Inflammatory macrophage (primary cell): ENCODE measurements at places on chromosomes 4 and X.
A peak's percentile ranks its signal among the peaks of the same experiment; 100 is the strongest.

DNA sequence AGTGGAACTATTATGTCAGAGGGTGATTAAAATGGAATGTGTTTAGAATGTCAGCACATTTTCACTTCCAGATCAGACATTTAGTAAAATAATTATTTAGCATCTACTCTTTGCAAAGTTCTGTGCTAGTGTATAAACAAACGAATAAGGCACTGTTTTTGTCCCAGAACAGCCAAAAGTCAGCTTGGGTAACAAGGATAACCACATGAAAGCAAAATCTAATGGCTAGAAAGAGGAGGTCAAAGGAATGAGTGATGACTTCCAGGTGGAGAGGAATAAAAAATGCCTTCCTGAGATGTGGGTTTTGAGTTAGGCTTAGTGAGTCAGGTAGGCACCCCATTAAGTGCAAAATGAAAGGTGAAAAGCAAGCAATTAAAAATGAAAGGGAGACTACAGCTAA, 112.6 kb downstream of the ATP10D start:
- DNase-seq = no peak

- no peak for DNase-seq
Measured at GRCh38 chr4:16116493-16116990, 32.7 kb upstream of the PROM1 start.

DNA sequence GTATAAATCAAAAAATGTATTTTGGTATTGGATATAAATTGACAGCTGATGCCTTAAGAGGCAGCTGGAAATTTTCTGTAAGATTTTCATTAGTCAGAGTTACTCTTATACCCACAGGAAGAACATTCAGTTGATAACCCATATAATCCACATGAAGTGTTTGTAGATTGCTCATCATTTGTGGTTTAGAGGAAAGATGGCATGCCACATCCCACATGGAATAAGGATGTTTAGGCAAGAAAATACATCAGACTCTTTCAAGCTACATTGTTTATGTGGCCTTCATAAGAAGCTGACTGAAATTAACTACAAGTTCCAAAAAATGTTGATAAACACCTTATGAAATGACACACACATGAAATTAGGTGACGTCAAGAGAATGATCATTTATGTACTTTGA, 56.6 kb downstream of the AREG start:
- DNase-seq = no peak

- DNase-seq = no peak
Measured at GRCh38 chr4:48370260-48371134, 29.2 kb downstream of the SLAIN2 start.

DNA sequence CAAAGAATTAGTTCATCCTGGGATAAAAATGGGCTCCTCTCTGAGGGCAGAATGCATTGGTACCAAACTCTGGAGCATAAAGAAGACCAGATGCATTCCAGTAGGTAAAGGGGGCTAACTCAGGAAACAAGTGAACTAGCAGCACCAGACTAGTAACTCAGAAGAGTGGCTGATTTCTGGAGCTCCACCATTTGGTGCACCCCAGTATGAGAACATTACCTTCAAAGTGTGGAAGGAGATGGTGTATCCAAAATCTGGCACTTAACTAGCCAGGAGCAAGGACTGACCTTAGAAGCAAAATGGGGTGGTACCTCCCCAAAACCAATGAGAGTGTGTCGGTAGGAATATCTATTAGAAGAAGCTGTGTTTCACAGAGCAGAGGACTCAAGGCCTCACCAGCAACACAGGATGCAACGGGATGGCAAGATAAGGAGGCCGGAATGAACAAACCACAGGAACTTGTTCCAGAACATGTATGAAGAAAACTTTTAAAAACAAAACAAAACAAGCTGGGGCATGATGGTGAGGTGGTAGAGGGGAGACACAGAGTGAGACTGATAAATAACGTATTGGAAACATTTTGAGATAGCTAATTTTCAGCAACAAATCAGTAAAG, 142.3 kb downstream of the INPP4B start:
- no peak for DNase-seq

- no peak for DNase-seq
Measured at GRCh38 chr4:21888195-21888976, 60.2 kb downstream of the KCNIP4 start.

- no peak for DNase-seq
Measured at GRCh38 chr4:38501698-38502097, 162.3 kb upstream of the KLF3 start.

DNA sequence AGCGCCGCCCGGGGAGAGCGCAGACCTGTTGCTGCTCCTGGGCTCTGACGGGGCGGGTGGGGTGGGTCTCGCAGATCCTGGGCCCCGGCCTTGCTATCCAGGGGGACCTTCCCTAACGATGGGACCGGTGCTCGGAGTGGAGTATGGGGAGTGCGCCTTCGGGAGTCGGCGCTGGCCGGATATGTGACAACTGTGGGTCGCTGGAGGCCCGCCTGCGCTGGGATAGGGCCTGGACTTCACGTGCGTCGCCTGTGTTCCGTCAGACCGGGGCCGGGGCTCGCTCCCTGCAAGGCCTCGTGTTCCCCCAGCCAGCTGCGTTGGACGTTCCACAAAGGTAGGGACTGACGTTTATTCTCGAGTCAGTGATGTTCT, 1.3 kb downstream of the TBL1X start:
- peak; percentile 30 for DNase-seq

DNA sequence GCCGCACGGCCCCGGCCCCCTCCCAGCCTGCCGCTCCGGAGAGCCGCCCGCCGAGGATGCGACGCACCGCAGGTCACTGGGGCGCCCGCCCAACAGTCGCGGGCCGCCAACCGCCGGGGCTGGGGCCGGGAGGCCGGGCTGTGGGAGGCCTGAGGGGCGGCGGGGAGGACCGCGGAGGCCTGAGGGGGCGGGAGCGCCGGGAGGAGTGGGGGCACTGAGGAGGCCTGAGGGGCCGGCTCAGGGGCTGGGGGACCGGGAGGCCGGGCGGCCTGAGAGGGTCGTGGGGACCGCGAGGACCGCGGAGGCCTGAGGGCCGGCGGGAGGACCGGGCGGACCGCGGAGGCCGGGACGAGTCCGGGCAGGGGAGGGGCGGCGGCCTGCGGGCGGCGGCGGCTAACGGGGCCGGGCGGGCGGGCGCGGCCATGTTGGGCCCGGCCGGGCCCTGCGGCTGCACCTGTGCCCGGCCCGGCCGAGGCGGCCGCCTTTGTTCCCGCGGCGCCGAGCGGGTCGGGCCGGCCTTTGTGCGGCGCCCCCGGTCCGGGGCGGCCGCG, 353 bp downstream of the NSD2 start:
- no peak for DNase-seq

- no peak for DNase-seq
Measured at GRCh38 chr4:11773798-11774197, 345.1 kb upstream of the HS3ST1 start.

GRCh38 chr4:176774852-176775251, 17.9 kb downstream of the VEGFC start:
- no peak for DNase-seq

DNA sequence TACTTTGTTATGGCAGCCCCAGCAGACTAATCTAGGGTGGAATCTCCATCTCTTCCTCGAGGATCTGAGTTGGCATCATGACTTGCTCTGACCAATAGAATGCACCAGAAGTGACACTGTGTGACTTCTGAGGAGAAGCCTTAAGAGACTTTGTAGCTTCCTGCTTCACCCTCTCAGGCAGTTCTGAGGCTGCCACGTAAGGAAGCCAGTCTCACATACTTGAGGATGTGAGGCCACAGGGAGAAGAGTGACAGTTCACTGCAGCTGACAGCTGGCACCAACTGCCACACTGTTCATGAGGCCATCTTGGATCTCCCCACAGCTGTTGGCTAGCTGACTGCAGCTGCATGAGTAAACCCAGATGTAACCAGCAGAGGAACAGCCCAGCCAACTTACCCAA, 29.3 kb upstream of the BCOR start:
- peak; percentile 29 for DNase-seq

DNA sequence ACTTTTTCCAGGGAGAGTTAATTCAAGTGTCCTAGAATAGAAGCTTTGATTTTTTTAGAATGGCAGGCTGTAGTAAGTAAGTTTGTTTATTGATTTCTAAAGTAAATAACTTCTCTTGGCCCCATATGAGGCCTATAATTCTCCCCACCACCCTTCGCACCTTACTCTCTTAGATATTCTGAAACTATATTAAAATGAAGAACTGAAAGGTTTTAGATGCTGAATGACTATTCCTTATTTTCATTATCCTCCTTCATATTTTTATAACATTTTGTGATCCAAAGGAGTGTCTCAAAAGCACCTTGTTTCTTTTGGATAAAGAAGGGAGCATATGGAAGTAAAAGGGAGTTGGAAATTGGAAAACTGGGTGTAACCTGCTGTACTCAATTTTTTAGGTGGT, 70.3 kb downstream of the IRS4 start:
- no peak for DNase-seq

DNA sequence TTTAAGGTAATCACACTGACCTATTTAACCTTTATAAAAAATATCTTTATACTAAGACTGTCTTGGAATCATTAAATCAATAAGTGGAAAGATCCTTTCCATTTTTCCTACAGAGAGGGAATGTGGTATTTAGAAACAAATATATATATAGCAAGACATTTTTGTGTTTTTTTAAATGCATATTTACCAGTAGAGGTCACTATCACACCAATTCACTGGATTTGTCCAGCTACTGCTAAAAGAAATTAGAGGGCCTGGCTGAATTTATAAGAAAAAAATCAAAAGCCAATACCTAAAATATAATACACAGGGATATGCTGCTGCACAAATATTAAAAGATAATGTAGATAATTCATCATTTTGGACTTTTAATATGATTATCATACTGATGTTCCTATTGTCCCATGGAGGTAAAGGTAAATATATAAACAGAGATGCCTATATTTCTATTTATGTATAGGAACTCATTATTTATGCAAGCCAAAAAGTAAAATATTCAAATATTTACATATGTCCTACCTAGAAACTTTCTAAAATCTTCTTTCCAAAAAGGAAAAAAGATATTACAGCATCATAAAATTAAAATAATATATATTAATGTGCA, 69.5 kb downstream of the PDE5A start:
- peak; percentile 10 for DNase-seq

- DNase-seq = no peak
Measured at GRCh38 chrX:132444936-132445335, 43.9 kb downstream of the MBNL3 start.

DNA sequence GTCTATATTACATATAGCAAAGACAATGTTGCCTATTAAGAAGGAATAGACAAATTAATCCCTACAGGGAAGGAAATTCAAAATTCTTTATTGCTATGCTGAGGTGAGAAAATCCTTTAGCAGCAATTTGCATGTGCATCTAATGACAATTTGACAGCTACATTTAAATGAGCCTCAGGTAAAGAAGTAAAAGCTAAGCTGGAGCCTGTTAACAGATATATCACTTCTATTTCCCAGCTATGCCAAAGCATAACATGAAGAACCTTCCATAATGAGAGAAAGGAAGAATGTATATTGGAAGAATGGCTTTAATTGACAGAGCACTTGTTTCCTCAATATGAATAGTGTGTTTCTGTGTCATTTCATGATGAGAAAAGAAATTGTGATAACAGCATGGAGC, 71.6 kb downstream of the BMP3 start:
- DNase-seq = no peak

- DNase-seq = no peak
Measured at GRCh38 chr4:112290341-112290740, 4.6 kb upstream of the TIFA start.

DNA sequence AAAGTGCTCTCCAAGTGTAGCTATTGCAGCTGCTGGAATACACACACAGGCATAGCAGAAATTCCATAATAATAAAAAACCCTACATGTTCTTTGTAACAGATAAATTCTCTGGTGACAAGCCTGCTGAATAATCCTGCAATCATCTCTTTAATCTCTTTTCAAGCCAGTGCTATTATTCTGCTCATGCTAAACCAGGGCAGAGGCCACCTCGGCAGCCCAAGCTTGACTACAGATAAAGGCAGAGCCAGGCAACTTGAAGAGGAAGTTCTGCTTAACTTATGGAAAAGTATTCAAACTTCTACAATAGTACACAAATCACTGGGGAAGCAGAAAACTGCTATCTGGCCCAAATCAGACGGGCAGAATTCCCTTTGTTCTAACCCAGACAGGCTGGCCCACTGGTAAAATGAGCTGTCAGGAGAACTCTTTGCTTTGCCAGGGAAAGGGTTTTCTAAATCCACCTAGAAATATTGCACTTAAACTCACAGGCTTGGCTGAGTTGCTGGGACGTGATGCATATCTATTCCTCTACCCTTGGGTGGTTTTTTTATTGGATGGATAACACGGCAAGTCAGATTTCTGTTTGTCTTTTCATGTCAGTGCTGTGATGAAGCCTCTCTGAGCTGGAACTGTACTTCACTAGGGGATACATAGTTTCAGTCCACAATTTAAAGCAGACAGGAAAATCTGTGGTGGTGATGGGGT, 70.5 kb downstream of the GATB start:
- no peak for DNase-seq

GRCh38 chr4:184598753-184599491, 50.3 kb downstream of the CASP3 start:
- DNase-seq = no peak

GRCh38 chr4:117796677-117797076, 237.6 kb upstream of the NDST3 start:
- DNase-seq = no peak

DNA sequence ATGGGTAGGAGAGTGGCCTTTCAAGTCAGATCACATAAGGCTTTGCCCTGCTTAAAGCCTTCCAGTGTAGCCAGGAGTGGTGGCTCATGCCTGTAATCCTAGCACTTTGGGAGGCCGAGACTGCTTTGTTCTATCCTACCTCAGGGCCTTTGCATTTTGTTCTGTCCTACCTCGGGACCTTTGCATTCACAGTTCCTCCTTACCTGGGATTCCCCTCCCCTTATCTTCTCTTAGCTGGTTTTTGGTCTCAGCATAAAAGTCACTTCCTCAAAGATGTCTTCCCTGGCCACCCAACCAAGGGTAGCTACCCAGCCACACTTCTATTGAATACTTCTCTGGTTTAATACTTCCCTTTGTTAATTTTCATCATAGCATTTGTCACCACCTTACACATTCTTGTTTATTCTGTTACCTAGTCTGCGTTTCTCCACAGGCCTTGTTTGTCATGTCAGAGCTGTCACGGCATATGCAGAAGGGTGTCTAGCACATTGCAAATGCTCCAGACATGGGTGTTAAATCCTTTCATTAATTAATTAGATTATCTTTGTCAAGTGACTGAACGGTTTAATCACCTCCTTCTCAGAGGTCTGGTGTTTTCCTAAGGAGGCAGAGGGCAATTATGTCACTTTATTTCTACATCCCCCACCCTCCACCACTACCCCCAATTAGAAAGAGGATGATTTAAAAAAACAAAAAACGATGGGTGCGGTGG, 11.3 kb upstream of the SETD7 start:
- no peak for DNase-seq

DNA sequence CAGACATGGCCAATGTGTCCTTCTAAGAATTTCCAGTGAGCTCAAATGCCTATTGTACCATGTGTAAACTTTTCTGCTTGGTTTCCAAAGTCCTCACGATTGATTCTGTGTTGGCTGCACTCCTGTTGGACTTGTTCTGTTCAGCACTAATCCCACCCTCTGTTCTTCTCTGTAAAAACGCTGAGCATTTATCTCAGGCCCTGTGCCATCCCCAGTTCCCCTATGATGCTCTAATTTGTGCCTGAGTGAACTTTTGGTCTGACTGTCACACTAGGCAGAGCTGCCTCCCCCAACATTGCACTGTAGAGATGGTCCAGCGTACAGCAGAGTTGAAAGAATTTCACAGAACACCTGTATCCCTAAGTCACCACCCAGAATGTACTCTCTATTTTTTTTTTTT, 76.1 kb upstream of the STS start:
- DNase-seq = no peak
